Hematopoietic multipotent progenitor cell treated with erythropoietin and hydrocortisone succinate and interleukin-3 and kit ligand, for 6 days (in vitro differentiated cells): ENCODE measurements at places on chromosomes 4 and X.

DNA sequence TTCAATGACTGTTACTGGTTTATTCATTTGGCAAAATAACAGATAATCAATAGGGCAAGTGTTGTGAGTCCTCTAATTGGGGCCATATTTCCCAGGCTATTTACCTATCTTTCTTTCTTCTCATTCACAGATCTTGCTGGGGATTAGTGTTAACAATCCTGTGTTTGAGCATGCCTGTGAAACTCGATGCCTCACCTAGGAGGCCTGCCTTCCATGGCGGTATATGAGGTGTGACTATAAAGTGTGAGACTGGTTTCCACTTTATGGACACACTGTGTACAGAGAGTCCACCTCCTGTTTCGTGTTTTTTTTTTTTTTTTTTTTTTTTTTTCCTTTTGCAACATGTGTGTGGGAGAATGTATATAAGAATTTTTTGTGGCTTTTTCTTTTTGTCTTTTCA lies 199.3 kb downstream of the BMPR1B start:
- DNase-seq, result no peak

DNA sequence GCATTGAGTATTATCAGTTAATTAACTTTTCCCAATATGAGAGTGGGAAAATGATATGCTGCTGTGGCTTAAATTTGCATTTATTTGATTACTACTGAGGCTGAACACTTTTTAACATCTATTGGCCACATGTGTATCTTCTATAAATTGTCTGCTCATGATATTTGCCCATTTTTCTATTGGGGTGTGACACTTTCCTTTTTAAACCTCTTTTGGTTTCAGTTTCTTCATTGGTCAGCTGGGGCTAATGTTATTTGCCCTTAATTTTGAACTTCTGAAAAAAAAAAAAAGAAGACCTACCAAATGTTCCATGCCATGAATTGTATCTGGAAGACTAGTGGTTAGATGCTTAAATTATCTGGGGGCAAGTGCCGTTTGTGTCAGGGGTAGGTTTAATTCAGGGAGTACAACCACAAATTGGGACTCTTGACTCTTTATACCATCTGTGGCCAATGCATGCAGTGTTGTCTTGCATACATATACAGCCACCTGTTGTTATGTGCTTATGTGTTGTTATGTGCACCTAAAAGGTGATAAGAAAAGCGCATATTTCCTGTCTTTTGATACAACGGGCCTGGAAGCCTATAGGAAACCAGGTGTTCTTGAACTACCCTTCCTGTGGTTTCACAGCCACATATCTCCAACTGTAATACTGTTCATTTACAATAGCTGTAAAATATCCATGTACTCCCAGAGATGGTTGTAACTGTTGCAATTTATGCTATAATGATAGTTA lies 49.0 kb downstream of the SH2D1A start:
- no peak for DNase-seq

DNA sequence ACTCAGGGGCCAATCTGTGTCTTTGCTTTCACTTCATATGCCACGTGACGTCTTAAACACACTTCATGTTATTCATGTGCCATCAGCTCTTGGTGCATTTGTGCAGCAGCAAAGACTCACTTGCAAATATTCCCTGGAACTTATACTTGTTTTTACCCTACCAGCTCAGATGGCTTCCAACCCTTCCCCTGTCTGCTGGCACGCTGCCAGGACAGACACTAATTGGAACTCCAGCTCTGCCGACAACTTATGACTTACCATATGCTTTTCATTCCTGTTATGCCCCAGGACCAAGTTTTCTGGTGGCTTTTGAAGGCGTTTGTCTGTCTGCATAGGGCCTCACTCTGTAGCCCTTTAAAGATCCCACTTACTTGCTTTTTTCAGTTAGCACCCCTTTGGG lies 261.7 kb upstream of the GNPDA2 start:
- no peak for DNase-seq

DNA sequence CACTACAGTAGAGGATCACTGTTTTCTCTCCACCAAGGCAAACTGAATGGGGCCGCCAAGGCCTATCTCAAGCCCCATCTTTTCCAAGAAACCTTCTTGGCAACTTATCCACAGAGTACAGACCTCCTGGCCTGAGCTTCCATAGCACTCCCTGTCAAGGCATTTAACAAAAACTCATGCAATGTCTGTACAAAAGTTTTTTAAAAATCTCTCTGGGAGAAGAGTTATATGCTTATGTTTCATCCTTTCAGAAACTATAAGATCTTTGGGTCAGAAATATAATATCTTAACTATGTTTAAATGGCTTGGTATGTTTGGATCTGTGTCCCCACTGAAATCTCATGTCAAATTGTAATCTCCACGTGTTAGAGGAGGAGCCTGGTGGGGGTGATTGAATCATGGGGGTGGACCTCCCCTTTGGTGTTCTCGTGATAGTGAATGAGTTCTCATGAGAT lies 13.6 kb downstream of the ADAMTS3 start:
- peak; percentile 69 for DNase-seq

- no peak for DNase-seq
Measured at GRCh38 chr4:86530183-86530582, 63.9 kb upstream of the PTPN13 start.

GRCh38 chr4:11720292-11720691 lies 291.6 kb upstream of the HS3ST1 start:
- DNase-seq, result peak; percentile 47
